ENCODE measurements at places on chromosomes 13 and 19.
A peak's percentile ranks its signal among the peaks of the same experiment; 100 is the strongest.

DNA sequence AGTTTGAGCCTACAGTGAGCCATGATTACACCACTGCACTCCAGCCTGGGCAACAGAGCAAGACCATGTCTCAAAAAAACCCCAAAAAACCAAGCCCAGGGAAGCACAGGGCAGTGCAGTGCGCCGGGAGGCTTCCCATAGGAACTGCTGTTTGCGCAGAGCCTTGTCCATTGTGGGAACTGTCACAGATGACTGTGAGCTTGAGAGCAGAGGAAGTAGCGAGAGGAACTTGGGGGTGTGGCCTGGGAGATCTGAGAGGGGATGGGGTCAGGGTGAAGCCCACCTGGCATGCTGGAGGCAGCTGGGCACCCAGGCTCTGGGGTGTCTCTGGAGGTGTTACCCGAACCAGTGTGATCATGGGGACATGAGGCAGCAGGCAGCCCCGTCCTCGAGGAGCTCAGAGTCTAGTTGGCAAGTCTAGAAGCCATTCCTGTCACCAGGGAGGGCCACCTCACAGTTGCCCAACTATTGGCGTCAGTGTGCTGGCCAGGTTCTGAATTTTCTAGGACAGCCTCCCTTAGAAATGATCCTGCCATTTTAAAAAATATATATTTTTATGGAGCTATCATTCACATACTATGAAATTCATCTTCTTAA lies 10.4 kb downstream of the KDM4B start:
- no peak for DNase-seq

GRCh38 chr13:107865318-107865575 lies 350.1 kb downstream of the LIG4 start:
- DNase-seq, result no peak

DNA sequence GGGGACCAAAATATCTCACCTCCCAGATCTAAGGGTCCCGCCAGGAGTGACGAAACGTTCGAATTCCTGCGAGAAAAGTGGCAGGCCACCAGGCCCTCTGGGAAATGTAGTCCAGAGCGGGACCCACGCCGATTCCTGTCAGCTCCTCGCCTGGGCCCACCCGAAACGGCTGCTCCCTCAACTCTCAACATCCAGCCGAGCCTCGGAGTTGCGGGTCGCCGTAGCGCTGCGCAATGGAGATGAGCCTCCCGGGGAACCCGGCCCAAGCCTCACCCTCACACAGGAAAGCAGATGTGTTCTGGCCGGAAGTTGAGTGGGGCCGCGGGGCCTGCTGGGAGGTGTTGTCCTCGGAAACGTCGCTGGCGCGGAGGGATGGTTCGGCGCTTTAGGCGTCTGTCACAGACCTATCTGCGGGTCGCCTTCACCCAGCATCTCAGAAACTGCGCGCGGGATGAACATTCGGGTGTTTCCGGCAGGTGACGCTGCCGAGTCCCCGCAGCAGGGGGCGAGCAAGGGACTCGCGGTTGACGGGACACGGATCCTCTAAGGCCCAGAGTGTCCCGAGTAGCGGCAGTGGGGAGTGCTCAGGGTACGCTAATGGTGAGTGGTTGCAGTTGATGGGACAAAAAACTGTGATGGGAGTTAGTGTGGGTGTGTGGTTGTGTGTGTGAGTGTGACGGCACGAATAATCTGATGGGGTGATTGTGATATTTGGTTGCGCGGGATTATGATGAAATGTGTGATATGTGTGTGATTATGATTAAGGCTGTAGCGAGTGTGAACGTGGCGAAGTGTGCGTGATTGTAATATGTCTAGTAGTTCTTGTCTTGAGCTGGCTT lies at the start of the genes ZNF568 and ZNF829:
ZNF568 (plus strand) TSS at position 341 of the 839 bp plus-strand sequence. CDS start 6,439 bp downstream, outside the sequence.
ZNF829 (minus strand) TSS at position 300 of the 839 bp plus-strand sequence. CDS start 1,124 bp downstream, outside the sequence.
- DNase-seq, result peak; percentile 89

GRCh38 chr13:88761145-88761544 lies 1090.0 kb downstream of the SLITRK5 start:
- no peak for DNase-seq

DNA sequence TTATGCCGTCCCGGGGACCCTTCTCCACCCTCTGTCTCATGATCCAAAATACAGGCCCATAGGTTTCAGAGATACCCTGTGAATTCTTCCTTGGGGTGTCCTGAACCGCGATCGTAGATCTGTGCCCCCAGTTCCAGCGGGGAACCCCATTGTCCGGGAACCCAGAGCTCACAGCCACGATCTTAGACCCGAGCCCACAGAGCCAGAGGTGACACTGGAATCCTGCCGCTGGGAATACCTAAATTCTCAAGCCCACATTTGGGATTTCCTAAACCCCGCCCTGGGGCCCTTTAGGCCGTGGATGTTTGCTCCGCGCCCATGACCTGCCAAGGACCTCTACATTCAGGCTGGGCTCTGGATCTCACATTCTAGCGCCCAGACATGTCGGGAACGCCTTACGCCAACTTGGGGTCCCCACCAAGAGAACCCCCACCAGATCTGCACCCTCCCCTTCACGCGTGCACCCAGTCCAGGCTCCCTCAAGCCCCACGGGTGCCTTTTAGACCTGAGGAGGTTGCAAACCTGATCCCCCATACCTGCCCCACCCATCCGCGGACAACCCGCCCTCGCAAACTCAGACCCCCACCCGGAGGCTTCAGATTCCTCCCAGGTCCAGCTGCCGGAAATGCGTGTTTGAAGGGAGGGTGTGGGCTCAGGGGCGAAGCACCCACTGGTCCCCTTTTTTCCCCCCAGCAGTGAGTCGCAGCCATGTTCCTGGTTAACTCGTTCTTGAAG lies 605 bp downstream of the CAPNS1 start:
- peak; percentile 48 for DNase-seq

GRCh38 chr19:14761607-14762006 lies 16.8 kb downstream of the ADGRE2 start:
- DNase-seq, result no peak

GRCh38 chr19:49491030-49491803 lies 3.8 kb downstream of the RPL13A start:
- no peak for DNase-seq

DNA sequence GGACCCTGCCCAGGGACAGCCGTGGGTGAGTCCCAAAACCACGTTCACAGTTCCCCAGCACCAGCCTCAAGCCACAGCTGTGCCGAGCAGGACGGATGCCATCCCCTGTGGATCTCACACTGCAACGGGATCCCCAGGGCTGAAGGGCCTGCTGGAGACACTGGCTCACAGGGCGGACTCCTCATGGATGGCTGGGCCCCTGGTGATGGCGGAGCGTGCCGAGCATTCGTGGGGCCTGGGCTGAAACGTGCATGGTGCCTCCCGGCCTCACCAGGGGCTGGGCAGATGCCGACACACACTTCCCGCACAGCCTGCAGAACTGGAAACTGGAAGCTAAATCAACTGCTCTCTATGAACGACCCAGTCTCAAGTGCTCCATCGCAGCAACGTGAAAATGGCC lies 9.6 kb downstream of the RNF126 start:
- no peak for DNase-seq

- no peak for DNase-seq
These were observed 26.9 kb downstream of the MAU2 start for GRCh38 chr19:19347401-19348110.

DNA sequence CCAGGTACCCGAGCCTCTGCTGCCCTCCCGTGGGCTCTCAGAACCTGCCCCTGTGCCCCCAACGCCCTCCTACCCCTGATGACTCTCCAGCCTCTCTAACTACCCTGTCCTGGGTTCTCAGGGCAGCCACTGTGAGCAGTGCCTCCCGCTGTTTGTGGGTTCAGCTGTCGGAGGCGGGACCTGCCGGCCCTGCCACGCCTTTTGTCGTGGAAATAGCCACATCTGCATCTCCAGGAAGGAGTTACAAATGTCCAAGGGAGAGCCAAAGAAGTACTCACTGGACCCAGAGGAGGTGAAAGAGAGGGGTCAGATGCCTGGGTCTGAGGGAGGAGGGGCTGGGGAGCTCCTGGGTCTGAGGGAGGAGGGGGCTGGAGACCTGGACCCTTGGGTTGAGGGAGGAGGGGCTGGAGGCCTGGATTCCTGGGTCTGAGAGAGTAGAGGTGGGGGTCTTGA lies 20.0 kb downstream of the CNFN start:
- DNase-seq, result no peak

Data from stimulated activated CD4-positive, alpha-beta T cell treated with anti-CD3 and anti-CD28 coated beads, Interleukin-4, amount 100 ng/mL, for 1 hour (primary cell).